ENCODE measurements at places on chromosomes 6 and 20.

DNA sequence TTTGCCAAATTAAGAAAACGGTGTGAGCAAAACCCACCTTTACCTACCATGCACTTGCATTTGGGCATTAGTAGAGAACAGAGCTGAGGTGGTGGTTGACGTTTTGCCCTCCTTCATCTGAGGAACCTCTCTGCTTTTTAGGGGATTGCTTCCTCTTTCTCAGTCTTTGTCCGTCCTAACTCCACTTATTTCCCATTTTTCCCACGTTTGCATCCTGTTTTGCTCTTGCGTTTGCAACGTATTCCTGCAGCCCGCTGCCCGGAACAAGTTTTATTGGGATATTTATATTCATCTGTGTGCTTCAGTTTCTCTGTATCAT, 374 bp upstream of the SERINC1 start:
- no peak for DNase-seq

DNA sequence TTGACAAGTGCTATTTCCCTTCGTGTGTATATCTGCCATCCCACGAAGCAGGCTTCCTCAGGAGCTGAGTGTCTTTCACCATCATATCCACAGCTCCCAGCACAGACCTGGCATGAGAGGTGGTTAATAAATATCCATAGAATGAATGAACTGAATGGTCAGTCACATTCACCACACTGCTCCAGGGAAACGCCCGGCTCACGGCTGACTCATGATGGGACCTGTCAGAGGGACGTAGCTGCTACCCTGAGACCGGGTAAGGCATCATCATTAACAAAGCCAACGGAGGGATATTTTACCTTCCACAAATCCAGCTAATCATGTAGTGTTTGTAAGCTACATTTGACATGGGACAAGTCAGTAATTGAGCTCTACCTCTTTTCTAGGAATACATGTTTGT, 12.5 kb downstream of the AGPAT4 start:
- no peak for DNase-seq

DNA sequence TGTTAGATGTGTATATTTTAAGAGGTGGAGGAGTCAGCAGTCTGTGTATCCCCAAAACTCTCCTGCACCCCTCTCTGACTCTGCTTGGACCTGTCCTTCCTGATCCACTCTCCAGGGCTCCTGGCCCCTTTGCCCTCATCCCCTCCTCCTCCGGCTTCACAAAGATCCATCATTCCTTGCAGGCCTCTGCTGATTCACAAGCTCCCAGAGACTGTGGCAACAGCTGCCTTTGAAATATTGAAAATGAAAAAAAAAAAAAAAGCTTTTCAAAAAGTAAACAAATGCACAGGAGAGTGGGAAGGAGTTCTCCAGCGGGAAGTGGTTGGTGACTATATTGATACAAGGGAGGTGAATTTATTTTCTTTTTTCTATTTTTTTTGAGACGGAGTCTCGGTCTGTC, 330.2 kb upstream of the SULF2 start:
- DNase-seq = no peak

DNA sequence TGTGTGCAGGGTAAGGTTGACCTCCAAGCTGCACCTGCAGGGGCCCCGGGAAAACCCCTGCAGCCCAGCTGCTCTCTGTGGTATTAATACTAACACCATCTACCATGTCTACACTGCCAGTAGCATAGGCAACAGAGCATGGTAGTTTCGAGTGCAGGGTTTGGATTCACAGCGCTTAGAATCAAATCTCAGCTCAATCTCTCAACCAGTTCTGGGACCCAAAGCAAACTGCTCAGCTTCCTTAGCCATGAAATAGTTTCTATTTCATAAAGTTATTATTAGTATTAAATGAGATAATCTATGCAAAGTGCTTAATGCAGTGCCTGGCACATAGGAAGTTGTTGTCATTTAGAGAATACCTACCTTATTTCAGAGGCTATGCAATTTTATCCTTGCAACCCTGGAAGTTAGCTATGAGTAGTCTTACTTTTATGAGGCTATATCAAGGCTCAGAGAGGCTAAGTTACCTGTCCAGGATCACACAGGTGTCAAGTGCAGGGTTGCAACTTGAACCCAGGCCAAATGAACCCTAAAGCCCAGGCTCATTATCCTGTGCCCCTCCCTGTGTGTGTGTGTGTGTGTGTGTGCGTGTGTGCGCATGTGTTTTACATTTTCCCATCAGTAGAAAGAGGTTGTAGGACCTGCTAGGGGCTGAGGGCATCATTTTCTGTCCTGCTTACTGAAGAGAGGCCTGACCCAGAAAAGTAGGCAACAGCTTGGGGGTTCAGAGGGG, 27.6 kb upstream of the MRPS18A start:
- DNase-seq = no peak

DNA sequence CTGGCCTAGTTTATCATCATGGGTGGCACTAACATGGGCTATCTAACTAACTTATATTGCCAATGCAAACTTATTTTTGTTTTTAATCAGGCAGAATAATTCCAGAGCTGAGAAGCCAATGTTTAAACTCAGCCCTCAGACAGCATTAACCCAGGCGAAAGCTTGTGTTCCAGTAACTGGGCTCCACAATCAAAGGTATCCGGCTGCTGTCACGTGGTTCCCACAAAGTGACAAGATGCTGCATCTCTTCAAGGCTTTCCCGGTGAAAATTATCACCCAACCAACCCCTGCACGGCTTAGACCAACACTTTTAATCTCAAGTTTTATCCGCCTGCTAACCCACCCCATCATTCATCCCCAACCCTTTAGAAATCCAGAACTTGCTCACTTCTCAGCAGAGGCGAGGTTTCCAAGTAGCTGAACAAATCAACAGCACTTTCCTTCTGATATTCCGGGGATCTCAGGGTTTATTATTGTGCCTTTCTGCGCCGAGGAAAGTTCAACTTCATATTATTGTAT, 885 bp downstream of the MTCL3 start:
- DNase-seq = no peak

- DNase-seq = no peak
Measured at GRCh38 chr20:59183751-59184150, 20.1 kb downstream of the ZNF831 start.

All from SW 1271 (cell line).